Right cardiac atrium (tissue), 5 donors: ENCODE measurements at places on chromosomes 12 and 14.

DNA sequence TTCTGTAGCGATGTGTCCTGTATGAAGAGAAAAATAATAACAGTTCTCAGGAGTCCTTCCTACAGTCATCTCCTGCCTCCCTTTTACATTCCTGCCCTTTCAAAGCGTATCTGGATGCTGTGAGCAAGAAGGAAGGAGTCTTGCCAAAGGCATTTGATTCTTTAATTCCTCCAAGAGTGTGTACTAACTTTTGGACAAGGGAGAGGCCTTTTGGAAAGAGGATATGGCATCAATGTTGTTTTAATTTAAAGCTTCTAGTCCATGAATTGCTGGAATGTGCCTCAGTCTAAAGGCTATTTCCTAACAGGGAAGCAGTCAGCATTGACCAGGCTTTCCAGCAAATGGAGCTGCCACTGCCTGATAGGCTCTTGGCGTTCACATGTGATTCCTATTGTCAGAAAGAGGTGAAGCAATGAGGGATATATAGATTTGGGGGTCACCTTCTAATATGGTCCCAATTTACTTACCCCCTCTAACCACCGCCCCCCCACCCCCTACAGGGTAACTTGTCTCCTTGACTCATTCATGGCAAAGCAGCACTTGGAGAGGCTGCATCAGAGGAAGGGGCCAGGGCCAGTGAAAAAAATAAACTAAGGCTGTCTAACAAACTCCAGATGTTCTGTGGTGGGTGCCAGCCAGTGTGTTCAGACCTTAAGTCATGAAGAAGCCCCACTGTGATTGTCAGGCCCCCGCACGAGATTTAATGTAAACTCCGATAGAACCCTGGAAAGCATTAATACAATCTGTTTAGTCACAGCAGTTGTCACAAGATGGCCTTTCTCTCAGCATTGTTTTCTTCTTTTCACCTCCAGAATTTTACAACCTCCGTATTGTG, 220.3 kb downstream of the FBXL14 start:
- DNase-seq = no peak

GRCh38 chr14:68308726-68309520, 483.9 kb downstream of the ZFP36L1 start:
- DNase-seq = no peak

DNA sequence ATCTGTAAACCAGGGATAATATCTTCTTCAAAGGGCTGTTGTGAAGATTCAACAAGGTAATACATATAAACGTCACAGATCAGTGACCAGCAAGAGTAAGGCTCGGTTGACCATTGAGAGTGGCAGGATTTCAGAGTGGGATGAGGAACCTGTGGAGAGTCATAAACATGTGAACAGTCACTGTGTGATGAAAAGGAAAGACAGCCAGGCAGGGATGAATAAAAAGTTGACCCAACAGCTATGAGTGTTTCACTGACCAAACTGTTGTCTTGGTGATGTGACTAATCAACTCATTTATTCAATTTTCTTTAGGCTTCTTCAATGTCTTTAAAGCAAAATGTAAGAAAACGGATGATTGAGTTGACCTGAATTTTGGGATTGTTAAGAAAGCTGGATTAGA, 8.6 kb upstream of the FRMD6 start:
- DNase-seq = no peak

GRCh38 chr12:88994971-88995370, 357.3 kb downstream of the DUSP6 start:
- no peak for DNase-seq

GRCh38 chr14:86915406-86915805, 1077.6 kb downstream of the GALC start:
- DNase-seq = no peak
